ENCODE measurements at places on chromosomes 5 and 9.

DNA sequence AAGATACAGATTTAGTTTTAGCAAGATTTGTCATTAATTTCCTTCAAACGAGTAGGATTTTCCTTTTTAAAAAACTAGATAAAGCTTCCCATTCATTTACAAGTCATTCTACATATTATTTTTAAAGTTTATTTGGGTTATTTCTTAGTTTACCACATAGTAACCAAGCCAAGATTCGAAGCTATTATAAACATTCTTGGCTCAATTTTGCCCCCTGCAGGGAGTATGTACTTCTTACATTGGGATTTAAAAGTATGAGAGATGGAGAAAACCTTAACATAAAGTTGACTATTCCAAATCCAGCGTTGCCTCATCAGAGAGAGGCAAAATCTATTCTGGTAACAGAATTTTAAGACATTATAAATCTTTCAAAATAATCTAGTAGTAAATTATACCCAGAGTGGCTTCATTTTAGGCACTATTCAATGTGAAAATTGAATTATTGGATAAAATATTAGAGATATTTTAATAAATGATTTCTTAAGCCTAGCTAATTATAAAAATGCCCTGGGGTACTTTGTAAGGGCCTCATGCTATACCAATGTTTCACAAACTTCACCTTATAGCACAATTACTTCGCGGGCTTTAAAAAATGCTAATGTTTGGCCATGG, 39.1 kb downstream of the FBN2 start:
- H3K27me3 ChIP-seq, result no peaks in the 10 kb centered on the region
- H3K4me1 ChIP-seq, result no peaks in the 10 kb centered on the region
- H3K27ac ChIP-seq, result no peak overlapping the region

DNA sequence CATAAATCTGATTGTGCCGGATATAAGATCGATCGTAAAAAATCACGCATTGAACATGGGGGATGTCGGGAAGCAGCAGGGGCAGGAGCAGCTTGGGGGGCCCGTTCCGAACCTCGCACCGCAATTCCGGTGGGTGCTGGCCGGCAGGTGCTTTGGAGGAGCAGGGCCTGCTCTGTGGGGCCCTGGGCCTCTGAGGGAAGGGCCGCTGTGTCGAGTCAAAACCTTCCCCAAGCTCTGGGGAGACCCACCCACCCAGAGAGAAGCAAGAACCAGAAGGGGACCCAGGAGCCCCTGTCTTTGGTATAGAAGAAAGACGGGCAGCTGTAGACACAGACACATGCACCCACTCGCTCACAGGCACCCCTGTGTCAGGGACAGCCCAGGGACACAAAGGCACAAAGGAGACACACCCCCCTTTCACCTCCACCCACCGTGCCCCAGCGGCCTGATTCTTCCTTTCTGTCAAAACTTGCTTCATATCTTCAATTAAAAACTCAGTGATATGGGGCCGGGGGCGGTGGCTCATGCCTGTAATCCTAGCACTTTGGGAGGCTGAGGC, 49.4 kb upstream of the ZBTB43 start:
- H3K27ac ChIP-seq, result no peak overlapping the region
- no peaks in the 10 kb centered on the region for H3K36me3 ChIP-seq
- no peak for DNase-seq
- H3K4me3 ChIP-seq, result no peak overlapping the region
- no peaks in the 10 kb centered on the region for H3K27me3 ChIP-seq

GRCh38 chr5:124923131-124923530, 176.7 kb upstream of the ZNF608 start:
- no peaks in the 10 kb centered on the region for H3K27me3 ChIP-seq
- H3K27ac ChIP-seq, result no peak overlapping the region
- no peaks in the 10 kb centered on the region for H3K36me3 ChIP-seq
- H3K4me1 ChIP-seq, result no peaks in the 10 kb centered on the region
- no peak overlapping the region for H3K4me3 ChIP-seq

- H3K4me1 ChIP-seq, result no peaks in the 10 kb centered on the region
- H3K27ac ChIP-seq, result no peak overlapping the region
- peaks cover 4% of the 10 kb centered on the region for H3K27me3 ChIP-seq
- DNase-seq, result no peak
- no peak overlapping the region for H3K4me3 ChIP-seq
- no peaks in the 10 kb centered on the region for H3K36me3 ChIP-seq
Observed at GRCh38 chr9:74598874-74599273, 101.7 kb downstream of the RORB start.

DNA sequence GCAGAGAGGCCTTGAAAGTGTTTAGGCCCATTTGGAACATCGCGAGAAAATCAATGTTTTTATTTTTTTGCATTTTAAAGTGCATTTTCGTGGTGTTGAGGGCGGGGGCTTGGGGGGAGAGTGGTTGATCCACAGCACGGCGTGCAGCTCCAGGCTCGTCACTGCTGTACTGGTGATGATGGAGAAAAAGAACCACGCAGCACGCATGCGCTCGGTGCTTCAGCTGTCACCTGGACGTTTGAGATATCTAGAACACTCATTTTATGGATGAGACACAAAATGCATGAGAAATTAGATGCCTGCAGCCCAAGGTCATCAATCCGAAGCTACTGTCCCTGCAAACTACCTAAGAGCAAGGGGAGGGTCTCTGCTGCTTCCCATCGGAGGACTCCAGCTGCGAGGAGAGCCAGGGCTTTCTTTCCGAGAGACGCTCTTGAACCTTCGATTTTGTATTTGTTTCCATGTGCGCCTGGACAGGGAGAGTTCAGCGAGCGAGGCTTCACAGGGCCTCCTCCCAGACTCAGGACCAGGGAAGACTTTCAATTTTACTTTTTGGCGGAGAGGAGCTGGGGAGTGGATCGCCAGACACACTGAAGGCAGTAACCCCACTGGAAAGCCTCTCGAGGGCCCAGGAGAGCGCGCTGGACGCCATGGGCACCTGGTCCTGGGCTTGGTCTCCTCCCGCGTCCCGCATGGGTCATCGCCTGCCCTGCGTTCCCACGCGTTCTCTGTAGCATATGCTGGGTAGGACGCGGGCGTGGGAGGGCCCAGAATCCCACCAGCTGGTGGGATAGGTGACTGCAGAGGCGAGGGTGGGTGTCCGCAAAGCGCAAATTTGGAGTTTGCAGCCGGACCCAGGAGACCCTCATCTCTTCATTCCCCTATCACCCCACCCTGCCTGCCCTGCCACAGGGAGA, 2.5 kb downstream of the DMRT2 start:
- no peak for DNase-seq
- H3K27me3 ChIP-seq, result peaks cover 9% of the 10 kb centered on the region
- H3K27ac ChIP-seq, result no peak overlapping the region
- no peaks in the 10 kb centered on the region for H3K36me3 ChIP-seq
- no peak overlapping the region for H3K4me3 ChIP-seq

- H3K36me3 ChIP-seq, result no peaks in the 10 kb centered on the region
- no peak for DNase-seq
- H3K4me3 ChIP-seq, result no peak overlapping the region
Observed at GRCh38 chr9:75892216-75892911, 1.9 kb downstream of the PCSK5 start.

- no peaks in the 10 kb centered on the region for H3K36me3 ChIP-seq
- no peaks in the 10 kb centered on the region for H3K27me3 ChIP-seq
- DNase-seq, result no peak
- H3K4me1 ChIP-seq, result peaks cover 16% of the 10 kb centered on the region
- H3K4me3 ChIP-seq, result peak overlapping the region; percentile 86
Observed at GRCh38 chr5:126778675-126779403, 1.9 kb downstream of the LMNB1 start.

DNA sequence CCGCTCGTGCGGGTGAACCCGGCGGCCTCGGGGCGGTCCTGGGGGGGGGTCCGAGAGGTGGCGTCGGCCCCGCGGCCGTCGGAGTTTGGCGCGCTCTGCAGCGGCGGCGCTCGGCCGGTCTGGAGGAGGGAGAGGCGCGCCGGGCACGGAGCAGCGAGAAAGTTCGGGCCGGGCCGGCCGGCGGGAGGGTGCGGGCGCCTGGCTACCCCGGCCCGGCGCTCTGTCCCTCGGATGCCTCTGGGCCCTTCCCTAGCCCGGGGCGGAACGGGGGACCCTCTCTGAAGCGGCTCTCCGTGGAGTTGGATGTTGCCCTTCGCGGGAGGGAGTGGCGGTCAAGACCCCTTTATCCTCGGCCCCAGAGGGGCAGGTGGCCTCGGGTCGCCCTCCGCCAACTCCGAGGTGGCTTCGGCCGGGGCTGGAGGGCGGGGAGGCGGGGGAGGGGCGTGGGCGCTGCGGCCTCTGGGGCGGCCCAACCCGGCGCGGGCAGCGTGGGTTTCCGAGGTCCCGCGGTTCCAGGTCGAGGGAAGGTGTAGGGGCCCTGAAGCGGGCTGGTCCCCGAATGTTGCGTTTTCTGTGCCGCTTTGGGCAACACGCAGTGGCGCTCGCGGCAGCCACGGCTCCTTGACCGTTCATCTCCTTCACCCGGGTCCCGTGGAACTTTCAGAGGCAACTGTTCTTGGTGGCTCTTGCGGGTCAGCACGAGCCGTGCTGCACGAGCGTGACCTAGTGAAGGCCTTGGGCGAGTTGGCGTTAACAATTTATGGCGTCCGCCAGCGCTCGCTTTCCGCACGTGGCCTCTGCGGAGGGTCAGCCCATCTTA, 290.5 kb downstream of the DOCK8 start:
- H3K36me3 ChIP-seq, result no peaks in the 10 kb centered on the region
- H3K27me3 ChIP-seq, result peaks cover 3% of the 10 kb centered on the region
- peak; percentile 38 for DNase-seq
- H3K4me3 ChIP-seq, result no peak overlapping the region

- no peak overlapping the region for H3K27ac ChIP-seq
- no peaks in the 10 kb centered on the region for H3K4me1 ChIP-seq
- DNase-seq, result no peak
- H3K36me3 ChIP-seq, result no peaks in the 10 kb centered on the region
- H3K27me3 ChIP-seq, result no peaks in the 10 kb centered on the region
- H3K4me3 ChIP-seq, result no peak overlapping the region
Observed at GRCh38 chr5:31333475-31333874, 140.0 kb downstream of the CDH6 start.

DNA sequence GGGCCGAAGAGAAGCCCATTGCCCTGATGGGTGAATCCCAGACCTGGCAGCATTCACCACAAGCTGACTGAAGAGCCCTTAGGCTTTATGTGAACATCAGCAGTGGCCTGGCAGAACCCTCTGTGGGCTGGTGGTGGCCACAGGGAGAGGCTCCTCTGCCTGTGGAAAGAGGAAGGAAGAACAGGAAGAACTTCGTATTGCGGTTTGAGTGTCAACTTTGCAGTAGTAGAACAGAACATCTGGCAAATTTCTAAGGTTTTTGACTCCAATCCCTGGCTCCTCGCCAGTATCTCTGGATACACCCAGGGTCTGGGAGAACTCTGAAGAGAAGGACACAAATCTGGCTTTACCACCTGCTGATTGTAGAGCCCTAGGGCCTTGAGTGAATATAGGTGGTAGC, 356.4 kb upstream of the GRAMD2B start:
- no peak overlapping the region for H3K27ac ChIP-seq
- no peak for DNase-seq
- H3K4me3 ChIP-seq, result no peak overlapping the region
- no peaks in the 10 kb centered on the region for H3K36me3 ChIP-seq
- no peaks in the 10 kb centered on the region for H3K27me3 ChIP-seq

- H3K4me1 ChIP-seq, result no peaks in the 10 kb centered on the region
- no peak overlapping the region for H3K27ac ChIP-seq
- no peaks in the 10 kb centered on the region for H3K27me3 ChIP-seq
- no peak for DNase-seq
- H3K36me3 ChIP-seq, result no peaks in the 10 kb centered on the region
- H3K4me3 ChIP-seq, result no peak overlapping the region
Observed at GRCh38 chr5:107698286-107698685, 27.5 kb upstream of the EFNA5 start.

GRCh38 chr5:82312373-82312856, 34.3 kb upstream of the RPS23 start:
- H3K27ac ChIP-seq, result no peak overlapping the region
- no peaks in the 10 kb centered on the region for H3K36me3 ChIP-seq
- H3K4me3 ChIP-seq, result no peak overlapping the region
- peak; percentile 40 for DNase-seq
- no peaks in the 10 kb centered on the region for H3K4me1 ChIP-seq
- no peaks in the 10 kb centered on the region for H3K27me3 ChIP-seq

- H3K36me3 ChIP-seq, result no peaks in the 10 kb centered on the region
- H3K4me1 ChIP-seq, result peaks cover 72% of the 10 kb centered on the region
- H3K27ac ChIP-seq, result peak overlapping the region; percentile 97
- H3K4me3 ChIP-seq, result no peak overlapping the region
Observed at GRCh38 chr5:132498152-132498551, 7.6 kb upstream of the IRF1 start.

- H3K4me1 ChIP-seq, result no peaks in the 10 kb centered on the region
- H3K27ac ChIP-seq, result peak overlapping the region; percentile 86
- no peak overlapping the region for H3K4me3 ChIP-seq
- H3K36me3 ChIP-seq, result no peaks in the 10 kb centered on the region
- DNase-seq, result no peak
Observed at GRCh38 chr5:69042500-69042899, 51.3 kb upstream of the SLC30A5 start.

DNA sequence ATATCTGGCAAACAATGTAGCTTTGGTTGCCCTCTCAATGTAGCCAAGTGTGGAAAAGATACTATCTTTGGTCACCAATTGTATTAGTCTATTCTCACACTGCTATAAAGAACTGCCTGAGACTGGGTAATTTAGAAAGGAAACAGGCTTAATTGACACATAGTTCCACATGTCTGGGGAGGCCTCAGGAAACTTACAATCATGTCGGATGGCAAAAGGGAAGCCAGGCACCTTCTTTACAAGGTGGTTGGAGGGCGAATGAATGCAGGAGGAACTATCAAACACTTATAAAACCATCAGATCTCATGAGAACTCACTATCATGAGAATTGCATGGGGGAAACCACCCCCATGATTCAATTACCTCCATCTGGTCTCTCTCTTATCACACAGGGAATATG, 133.1 kb upstream of the TBCA start:
- H3K4me3 ChIP-seq, result no peak overlapping the region
- no peaks in the 10 kb centered on the region for H3K4me1 ChIP-seq
- DNase-seq, result no peak
- no peaks in the 10 kb centered on the region for H3K36me3 ChIP-seq

GRCh38 chr5:113182658-113183344, 206.2 kb downstream of the DCP2 start:
- H3K27me3 ChIP-seq, result no peaks in the 10 kb centered on the region
- no peak for DNase-seq
- H3K27ac ChIP-seq, result no peak overlapping the region
- no peak overlapping the region for H3K4me3 ChIP-seq
- peaks cover 15% of the 10 kb centered on the region for H3K4me1 ChIP-seq

- H3K4me1 ChIP-seq, result no peaks in the 10 kb centered on the region
- H3K36me3 ChIP-seq, result no peaks in the 10 kb centered on the region
- no peak overlapping the region for H3K27ac ChIP-seq
- no peak overlapping the region for H3K4me3 ChIP-seq
- H3K27me3 ChIP-seq, result no peaks in the 10 kb centered on the region
- no peak for DNase-seq
Observed at GRCh38 chr5:28734396-28734795, 1696.0 kb upstream of the CDH9 start.

DNA sequence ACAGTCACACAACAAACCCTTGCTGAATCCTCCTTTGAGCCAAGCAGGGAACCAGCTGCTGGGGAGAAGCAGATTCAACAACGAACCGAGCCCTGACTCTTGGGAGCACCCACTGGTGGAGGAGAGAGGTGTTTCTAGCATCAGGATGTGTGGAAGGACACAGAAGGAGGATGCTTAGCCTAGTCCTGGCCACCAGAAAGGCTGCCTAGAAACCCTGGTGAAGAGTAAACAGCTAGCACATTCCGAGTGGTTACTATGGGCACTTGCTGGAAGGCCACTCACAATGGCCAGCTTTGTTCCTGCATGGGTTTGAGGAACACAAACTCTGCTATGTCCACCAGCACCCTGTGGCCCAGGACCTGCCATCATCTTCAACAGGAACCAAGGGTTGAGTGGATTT, 1.8 kb downstream of the TIFAB start:
- no peaks in the 10 kb centered on the region for H3K4me1 ChIP-seq
- no peaks in the 10 kb centered on the region for H3K27me3 ChIP-seq
- no peak overlapping the region for H3K27ac ChIP-seq
- H3K4me3 ChIP-seq, result no peak overlapping the region
- no peak for DNase-seq
- no peaks in the 10 kb centered on the region for H3K36me3 ChIP-seq

Data from liver (tissue), 10 donors.